COR-L47 (cell line): ENCODE measurements at places on chromosomes 6 and 20.

DNA sequence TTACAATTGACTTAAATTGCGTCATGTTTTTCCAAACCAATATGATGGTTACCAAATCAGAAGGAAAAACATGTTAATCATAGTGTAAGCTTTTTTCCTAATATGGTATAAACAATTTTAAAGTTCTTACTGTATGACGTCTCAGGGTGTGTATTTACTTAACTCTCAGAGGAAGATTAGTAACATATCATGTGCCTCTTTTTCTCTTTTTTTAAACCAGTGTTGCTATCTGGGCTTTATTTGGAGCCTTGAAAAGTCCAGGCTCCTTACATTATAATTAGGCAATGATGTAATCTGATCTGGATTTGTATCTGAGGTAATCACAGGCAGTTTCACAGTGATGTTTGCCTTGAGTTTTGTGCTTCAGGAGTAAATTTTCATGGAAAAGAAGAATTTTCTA is 20.4 kb upstream of the RAB23 start:
- no peak for DNase-seq

GRCh38 chr6:154613137-154613676 is 102.7 kb upstream of the CNKSR3 start:
- DNase-seq, result no peak

DNA sequence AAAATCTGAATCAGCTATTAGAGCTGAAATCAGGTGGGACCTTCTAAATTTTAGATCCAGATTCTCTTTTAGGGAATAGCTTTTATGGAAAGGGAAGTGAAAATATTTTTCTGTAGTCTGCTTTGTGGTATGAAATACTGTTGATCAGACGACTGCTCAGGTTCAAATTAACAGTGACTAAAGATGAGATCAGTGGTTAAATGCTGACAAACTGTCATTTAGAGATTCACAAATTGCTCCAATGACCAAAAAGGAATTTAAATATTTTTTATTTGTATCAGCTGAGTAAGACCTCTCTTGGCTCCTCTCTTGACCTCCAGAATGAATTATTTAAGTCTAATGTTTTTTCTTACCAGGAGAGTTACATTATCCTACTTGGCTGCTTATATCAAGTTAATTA is 77.3 kb downstream of the KCNQ5 start:
- DNase-seq, result no peak

DNA sequence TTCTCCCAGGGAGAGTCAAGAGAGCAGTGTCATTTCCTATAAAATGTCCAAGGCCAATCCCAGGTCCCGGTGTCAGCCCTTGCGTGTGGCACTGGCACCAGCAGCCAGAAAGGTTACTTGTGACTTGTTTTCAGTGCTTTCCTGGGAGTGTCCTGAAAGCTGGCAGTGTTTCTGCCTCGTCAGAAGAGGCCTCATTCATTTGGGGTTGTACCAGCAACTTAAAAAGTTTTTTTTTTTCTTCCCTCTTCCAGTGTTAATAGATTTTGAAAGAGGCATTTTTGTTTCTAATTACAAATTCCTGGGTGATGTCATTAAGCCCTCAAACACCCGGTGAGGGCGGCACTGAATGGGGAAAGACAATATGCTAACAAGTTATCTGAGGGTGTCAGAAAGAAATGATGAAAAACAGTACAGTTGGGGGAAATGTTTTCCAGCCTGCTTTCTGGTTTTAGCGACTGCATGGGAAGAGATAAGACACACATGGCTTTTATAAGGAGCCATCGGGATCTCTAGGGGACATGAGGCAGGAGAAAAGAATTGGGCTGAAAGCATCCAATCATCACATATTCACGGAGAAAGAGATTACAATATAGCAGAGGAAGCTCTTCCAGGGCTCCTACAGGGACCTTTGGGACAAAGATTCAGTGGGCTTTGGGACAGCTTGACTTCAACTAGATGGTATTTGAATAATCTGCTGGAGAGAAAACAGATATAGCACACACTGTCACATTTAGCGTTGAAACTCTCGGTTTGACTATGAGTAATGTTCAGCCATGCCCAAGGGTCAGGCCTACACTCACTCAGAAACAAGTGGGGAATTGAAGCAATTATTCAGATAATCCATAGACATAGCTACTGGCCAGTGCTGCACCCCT is 153.0 kb downstream of the BCAS1 start:
- DNase-seq, result no peak

DNA sequence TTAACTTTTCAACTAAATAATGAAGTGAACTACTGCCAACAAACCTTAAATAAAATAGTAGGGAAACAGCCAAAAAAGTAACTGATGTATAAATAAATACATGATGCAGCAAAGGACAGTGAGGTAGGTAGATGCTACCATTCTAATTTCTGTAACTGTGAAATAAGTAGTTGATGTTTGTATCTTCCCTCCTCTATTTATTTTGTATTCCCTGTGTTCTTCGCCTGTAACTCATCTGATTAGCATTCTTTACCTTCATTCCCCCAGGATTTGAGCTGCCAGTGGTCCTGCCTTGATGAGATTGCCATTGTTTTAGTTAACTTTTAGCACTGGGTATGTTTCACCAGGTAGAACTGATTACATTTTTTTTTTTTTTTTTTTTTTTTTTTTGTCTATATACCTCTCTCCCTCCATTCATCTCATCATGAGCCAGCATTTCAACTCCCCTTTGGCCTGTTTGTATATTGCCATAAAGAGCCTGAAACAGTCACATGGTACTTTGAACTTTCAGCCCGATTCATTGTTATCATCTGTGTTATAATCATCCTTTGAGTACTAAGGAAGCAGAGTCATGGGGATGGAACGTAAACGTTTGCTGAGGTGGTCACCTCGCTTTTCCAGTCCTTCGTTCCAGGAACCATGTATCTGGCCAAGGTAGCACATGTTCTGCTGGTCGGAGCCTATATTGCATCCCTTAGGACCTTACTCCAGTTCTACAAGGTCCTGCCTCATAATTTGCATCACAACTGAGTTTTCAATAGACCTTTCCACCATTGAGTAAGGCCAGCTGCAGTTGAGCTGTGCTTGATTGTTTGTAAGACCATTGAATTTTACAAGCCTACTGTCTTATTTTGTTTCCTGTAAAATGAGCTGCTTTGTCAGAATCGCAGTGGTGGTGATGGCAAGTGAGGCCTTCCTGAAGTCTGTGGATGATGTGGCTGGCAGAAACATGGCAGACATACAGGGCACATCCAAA is 107.6 kb downstream of the JAG1 start:
- no peak for DNase-seq

- DNase-seq, result no peak
These were observed 40.4 kb upstream of the NAA20 start for GRCh38 chr20:19976595-19977372.
